Stimulated activated CD4-positive, alpha-beta T cell treated with anti-CD3 and anti-CD28 coated beads, Interleukin-2, amount 100 ng/mL, for 24 hours (primary cell): ENCODE measurements at places on chromosomes 6 and 20.

DNA sequence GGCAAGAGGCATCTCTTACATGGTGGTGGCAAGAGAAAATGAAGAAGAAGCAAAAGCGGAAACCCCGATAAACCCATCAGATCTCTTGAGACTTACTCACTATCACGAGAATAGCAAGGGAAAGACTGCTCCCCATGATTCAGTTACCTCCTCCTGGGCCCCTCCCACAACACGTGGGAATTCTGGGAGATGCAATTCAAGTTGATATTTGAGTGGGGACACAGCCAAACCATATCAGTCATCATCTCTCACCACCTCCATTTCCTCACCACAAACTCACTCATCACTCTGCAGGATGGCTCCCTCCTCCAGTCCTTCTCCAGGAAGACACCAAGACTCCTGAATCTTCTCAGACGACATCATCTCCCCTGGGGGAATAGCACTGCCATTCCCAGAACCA is 25.8 kb upstream of the SLC16A10 start:
- DNase-seq = no peak

DNA sequence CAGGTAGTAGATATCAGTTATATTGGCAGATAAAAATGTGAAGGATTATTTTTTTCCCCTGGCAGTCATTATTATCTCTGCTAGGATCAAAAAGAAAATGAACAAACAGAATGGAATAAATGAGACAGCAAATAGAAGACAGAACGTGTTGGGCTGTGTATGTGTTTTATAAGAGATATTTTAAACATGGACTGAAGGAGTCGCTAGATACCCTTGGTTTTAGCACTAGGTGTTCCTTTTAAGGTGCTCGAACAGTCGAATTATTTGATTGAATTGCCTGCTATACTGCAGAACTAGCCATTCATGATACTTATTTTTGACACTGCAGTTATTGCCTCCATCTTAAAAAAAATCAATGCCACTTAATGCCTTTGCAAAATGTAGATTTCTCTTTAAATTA is 3.7 kb downstream of the GRIK2 start:
- no peak for DNase-seq

DNA sequence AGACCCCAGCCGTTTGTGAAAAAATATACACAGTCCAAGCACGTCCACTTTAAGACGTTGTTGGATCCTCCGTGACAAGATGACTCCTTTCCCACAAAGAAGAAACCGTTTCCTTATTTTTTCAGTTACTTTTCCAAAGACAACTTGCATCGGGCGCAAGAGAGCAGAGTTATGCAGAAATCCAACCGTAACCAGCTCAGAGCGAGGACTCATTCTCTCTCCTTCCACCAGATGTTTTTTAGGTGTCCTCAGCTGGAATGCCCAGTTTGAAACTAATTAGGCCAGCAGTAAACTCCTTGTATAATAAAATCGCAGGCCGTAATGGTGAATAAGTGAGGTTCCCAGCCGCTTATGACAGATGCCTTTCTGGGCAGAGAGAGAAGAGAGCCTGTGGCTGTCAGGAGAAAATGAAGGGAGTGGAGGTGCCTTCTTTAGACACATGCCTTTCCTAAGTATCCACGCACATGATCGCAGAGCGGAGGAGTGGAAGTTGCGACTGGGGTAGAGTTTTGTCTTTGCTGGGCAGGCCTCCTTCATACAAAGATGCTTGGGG is 2.8 kb downstream of the EYA2 start:
- DNase-seq = no peak

DNA sequence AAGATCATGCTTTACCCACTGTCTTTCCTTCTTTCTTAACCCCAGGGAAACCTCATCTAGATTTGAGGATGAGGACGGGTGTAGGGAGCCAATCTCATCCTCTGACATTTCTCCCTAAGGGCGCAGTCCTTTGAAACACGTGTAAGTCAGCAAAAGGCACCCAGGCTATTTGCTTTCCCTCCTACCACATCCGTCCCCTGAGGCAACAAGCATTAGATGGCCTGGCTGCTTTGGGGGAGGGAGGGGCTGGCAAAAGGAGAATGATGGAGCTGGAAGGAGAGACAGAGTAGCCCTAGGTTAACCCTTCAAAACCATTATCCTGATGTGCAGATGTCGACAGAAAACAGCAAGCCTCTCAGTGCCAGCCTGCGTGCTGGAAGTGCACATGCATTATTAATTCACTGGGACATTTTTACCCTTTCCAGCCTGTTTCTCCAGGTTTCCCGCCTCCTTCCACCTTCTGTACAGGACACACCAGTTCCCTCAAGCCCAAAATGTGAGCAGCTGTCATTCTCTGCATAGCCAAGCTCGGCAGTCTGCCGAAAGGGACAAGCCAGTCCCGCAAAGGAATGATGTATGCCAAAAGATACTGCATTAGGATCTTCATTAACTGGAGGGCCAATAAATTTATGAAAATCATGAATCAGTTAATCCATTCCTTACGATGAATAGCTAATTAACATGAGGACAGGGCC is 547.2 kb downstream of the CD83 start:
- DNase-seq = no peak

GRCh38 chr6:144588697-144589325 is 303.7 kb downstream of the UTRN start:
- DNase-seq = no peak

- no peak for DNase-seq
Measured at GRCh38 chr6:107061125-107062020, 33.4 kb downstream of the MTRES1 start.

DNA sequence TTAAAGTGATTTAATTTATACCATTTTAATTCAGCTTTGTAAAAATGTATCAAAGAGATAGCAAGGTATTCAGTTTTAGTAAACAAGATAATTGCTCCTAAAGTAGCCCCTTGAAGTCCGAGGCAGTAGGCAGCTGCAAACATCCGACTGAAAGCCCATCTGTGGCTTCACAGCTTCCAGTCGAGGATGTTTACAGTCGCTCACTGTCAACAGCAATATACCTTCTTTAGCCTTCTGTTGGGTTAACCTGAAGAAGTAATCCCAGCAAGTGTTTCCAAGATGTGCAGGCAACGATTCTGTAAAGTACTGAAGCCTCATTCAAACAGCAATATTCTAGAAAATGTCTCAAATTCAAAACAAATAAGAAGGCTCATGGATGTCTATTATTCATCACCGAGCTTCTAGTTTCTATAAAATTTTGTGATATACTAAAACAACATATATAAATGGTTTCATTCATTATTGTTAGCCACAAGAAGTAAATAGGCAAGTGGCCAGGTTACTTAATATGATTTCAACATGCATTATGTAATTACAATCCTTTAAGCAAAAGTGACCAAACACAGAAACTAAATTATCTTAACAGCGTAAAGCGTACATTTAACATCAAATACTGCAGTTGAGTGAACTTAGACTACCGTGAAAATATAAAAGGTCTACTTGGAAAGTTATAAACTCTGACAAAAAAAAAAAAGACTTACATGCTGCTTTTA is 115.0 kb downstream of the OGFRL1 start:
- DNase-seq = no peak

GRCh38 chr20:59559024-59559817 is 45.1 kb upstream of the PHACTR3 start:
- no peak for DNase-seq

GRCh38 chr6:49776444-49776843 is 10.6 kb downstream of the PGK2 start:
- DNase-seq = no peak

DNA sequence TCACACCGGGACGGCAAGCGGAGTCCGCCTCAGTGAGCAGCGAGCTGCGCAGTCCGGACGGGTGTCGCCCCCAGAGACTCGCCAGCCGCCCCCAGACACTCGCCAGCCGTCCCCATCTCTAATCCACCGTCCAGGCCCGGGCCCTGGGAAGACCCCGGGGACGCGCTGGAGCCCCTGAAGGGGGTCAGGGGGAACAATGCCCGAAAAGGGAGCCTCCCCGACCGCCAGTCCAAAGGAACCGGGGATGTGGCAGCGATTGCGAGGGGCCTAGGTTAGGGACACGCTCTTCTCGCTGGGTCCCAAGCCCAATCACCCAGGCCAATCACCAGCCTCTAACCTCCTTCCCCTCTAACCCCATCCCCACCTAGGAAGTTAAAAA is 33.1 kb downstream of the TFAP2A start:
- DNase-seq = no peak

DNA sequence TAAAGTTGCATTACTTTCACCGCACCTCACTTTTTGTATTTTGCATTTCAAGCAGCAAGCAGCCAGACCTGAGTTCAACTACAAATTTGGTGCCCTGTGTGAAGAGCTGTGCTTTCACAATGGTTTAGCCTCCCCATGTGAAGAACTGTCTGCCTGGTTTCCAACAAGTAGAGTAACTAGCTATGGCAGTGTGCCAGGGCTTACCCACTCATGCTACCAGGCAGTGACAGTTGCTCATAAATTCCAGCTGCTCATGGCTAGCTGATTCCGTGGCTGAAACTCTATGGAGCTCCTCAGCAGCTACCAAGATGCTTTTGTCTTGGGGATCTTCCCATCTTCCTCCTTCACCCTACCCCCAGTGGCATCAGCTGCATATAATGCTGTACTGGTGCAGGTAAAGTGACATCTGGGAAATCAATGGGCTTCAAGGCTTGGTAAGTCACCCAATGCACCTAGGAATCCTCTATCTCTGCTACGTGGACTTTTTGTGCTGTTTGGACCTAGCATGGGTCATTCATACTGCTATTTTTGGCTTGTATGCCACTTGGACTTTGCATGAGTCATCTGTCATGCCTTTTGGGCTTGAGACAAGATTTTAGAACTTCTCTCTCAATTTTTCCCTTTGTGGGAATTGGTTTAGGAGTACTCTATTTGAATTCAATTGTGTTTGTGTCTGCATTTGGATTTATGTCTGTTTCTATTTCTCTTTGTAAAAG is 176.5 kb upstream of the GJE1 start:
- DNase-seq = no peak

DNA sequence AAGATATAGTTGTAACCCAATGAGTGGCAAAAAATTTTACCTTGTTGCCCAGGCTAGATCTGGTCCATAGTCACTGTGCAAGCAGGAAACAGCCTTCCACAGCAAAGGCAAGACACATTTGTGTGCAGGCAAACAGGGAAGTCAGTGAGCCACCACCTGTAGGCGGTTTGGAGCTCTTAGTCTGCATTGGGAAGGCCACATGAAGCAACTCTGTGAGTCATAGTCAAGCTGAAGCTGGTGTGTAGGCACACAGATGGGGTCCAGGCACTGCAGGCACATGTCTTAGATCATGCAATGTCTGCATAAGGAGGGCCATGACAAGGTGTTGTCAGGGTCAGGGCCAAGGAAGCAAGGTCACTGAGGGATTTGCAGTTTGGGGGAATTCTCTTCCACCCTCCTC is 543.2 kb upstream of the EPHA7 start:
- DNase-seq = no peak

GRCh38 chr6:135488023-135488422 is 9.5 kb downstream of the AHI1 start:
- no peak for DNase-seq

GRCh38 chr6:68976260-68976659 is 341.2 kb downstream of the ADGRB3 start:
- no peak for DNase-seq

GRCh38 chr6:76940191-76940590 is 523.1 kb downstream of the HTR1B start:
- no peak for DNase-seq

DNA sequence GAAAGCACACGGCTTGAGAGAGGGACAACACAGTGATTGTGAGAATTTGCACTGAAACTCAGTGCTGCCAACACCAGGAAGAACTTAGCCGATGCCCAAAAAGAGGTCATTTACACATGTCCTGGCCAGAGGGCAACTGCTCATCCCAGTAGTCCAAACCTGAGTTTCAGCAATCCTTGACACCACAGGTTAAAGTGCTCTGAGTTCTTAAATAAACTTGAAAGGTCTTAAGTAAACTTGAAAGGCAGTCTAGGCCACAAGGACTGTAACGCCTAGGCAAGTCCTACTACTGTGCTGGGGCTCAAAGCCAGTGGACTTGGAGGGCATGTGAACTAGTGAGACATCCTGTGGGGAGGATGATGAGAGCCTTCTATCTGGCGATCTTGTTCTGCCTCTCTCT is 14.1 kb downstream of the SNX14 start:
- no peak for DNase-seq

DNA sequence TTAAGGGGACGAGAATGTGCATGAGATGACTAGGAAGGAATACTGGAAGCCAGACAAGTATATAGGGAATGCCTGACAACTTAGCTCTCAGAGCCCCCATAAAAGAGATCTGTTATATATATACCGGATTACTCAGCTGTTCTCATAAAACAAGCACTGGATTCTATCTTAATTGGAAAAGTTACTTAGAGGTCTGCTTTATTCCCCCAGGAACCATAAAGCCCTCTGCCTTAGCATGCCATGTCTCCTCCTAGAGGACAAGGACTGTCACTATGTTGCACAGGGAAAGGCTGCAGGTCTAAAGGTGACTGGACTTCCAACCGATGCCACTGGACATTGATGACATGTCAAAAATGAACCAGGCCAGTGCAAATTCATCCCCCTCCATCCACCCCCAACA is 6.4 kb downstream of the EXOC2 start:
- DNase-seq = no peak

DNA sequence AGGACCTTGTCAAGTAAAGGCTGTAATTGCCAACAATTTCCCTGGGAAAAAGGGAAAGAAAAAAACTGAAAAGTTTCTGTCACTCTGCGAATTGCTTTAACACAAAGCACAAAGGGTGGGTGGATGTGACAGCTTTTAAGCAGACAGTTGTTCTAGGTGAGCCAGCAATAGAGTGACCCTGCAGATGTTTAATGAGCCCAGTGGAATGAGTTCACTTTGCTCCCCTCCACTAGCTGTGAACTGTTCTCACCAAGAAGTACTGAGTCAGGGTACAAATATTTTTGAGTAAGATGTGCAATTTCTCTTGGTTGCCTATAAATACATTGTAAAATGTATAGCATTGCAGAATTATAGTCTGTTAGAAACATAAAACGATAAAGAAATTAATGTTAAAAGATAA is 26.2 kb upstream of the LRRC1 start:
- DNase-seq = no peak

GRCh38 chr6:148885925-148886845 is 139.4 kb downstream of the UST start:
- no peak for DNase-seq

- DNase-seq = no peak
Measured at GRCh38 chr6:147173675-147174308, 30.4 kb upstream of the STXBP5 start.

GRCh38 chr6:14943116-14943515 is 302.8 kb upstream of the JARID2 start:
- DNase-seq = no peak

DNA sequence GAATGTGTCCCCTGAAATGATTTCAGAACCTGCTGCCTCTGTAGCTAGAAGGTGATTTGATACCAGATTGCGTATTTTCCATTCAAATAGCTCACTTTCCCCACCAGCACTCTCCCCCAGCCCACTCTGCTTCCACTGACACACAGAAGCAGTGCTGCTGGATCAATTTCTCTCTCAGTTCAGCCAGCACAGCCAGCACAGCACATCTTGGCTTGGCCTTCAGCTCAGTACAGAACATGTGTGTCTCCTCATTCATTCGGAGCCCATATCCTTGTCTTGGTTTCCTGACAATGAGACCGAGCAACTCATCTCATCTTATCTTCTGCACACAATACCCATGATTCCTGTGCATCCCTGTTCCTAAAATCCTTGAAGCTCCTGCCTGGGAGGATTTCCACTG is 33.8 kb upstream of the CD83 start:
- DNase-seq = no peak
